ENCODE measurements at places on chromosomes 11 and 22.

GRCh38 chr11:67117176-67117575 is 1.9 kb upstream of the KDM2A start:
- DNase-seq = no peak

GRCh38 chr11:86459682-86460460 is 85.2 kb downstream of the CCDC81 start:
- DNase-seq = peak; percentile 98

DNA sequence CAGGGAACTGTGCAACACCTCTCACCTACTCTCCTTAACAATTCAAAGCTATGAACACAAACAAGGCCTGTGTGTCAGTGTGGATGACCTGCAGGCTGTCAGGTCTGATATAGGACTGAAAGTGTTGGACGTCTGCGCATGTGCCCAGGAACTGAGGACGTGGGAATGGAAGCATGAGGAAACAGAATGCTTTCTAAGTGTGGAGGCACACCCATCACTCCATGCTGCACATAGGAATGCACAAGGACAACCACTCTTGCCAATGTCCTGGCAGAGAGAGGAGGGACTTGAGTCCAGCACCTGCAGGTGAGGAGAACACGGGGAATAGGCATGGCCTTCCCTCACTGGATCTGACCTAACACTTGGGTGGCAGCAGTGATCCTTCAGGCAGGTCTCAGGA is 874.3 kb downstream of the OPCML start:
- no peak for DNase-seq

DNA sequence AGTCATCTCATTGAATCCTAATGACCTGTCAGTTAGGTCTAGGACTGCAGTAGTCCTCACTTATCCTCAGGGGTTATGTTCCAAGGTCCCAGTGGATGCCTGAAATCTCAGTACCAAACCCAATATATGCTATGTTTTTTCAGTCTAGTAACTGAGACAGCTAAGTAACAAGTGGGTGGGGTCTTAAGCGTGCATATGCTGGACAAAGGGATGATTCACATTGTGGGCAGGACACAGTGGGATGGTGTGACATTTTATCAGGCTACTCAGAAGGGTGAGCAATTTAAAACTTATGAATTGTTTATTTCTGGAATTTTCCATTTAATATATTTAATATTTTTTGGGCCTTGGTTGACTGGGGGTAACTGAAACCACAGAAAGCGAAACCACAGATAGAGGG is 29.0 kb downstream of the DDX10 start:
- peak; percentile 21 for DNase-seq

DNA sequence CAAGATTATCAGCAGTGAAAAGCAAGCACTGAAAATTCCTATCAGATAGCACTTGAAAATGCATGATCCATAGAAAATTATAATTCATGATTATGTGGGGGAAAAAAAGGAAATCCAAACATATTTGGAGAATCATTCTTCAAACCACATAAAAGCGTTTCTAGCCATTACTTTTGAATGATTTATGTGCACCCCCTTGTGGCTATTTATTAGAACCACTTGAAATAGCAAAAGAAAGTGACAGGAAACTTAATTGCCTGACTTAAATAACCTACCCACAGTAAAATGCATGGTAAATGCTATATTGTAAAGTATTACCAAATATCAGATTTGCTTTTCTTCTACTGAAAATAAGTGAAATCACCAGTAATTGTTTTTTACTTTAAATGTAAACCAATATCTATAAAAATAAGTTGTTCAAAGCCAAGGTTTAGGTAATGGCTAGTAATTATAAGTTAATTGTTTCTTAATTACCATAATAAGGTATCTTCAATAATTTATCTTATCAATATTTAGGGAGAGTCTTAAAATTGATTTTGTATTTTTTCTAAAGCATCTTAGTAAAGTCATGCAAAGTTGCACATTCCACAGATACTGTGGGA is 168.5 kb downstream of the ARHGAP42 start:
- peak; percentile 70 for DNase-seq

GRCh38 chr11:113286509-113287497 is 27.6 kb upstream of the TTC12 start:
- peak; percentile 22 for DNase-seq

DNA sequence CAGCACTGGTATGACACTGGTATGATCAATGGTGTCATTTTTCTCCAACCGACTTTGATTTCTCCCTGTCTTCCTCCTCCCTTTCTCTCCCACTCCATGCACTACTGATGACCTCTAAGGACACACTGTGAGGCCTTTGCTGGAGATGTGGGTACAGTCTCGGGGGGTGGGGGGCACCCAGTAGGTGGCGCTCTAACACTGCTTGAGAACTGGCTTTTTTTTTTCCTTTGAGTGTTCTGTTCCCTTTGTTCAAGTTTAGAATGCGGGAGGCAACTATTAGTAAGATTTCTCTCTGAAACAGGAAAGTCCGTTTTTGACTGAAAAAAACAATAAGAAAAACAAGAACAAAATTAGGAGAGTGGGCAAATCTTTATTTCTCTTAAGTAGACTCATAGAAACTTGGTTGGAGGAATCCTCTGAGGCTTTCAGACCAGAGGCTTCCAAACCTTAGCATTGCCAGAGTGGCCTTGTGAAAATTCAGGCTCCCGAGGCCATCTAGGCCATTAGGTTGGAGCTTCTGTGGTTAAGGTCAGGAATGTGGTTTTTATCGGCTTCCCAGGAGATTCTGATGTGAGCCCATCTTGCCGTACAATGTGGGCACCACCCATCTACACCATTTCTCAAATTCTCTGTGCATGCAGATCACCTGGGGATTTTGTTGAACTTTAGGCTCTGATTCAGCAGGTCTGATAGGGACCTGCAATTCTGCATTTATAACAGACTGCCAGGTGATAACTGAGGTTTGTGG is 43.2 kb downstream of the PANX1 start:
- no peak for DNase-seq

- DNase-seq = peak; percentile 32
Observed at GRCh38 chr11:2674658-2675131, 25.1 kb downstream of the KCNQ1OT1 start.

DNA sequence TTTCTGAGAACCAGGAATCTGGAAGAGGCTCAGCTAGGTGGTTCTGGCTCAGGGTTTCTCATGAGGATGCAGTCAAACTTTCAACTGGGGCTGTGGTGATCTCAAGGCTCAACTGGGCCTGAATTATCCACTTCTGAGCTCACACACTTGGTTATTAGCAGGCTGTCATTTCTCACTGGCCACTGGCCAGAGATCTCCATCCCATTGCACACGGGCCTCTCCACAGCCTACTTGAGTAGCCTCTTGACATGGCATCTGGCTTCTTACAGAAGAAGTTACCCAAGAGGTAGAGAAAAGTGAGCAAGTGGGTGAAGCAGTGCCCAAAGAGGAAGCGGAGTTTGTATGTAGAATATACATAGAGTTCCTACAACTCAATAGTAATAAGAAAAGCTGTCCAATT is 16.0 kb downstream of the CALCA start:
- no peak for DNase-seq

GRCh38 chr11:81224396-81224795 is 1509.3 kb downstream of the FAM181B start:
- DNase-seq = no peak

- DNase-seq = peak; percentile 5
Observed at GRCh38 chr11:104916442-104916841, 18.2 kb upstream of the CASP12 start.

- peak; percentile 52 for DNase-seq
Observed at GRCh38 chr22:42993651-42994275, 21.2 kb downstream of the PACSIN2 start.

DNA sequence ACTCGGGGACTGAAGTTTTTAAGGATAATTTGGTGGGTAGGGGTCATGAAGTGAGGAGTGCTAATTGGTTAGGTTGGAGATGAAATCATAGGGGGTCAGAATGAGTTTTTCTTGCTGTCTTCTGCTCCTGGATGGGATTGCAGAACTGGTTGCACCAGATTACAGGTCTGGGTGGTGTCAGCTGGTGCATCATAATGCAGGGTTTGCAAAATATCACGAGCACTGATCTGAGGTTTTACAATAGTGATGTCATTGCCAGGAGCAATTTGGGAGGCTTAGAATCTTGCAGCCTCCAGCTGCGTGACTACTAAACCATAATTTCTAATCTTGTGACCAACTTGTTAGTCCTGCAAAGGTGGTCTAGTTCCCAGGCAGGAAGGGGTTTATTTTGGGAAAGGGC is 46.4 kb upstream of the CALCB start:
- DNase-seq = no peak

All from astrocyte of the hippocampus (primary cell).